ENCODE measurements at places on chromosomes 16 and 17.
A peak's percentile ranks its signal among the peaks of the same experiment; 100 is the strongest.

DNA sequence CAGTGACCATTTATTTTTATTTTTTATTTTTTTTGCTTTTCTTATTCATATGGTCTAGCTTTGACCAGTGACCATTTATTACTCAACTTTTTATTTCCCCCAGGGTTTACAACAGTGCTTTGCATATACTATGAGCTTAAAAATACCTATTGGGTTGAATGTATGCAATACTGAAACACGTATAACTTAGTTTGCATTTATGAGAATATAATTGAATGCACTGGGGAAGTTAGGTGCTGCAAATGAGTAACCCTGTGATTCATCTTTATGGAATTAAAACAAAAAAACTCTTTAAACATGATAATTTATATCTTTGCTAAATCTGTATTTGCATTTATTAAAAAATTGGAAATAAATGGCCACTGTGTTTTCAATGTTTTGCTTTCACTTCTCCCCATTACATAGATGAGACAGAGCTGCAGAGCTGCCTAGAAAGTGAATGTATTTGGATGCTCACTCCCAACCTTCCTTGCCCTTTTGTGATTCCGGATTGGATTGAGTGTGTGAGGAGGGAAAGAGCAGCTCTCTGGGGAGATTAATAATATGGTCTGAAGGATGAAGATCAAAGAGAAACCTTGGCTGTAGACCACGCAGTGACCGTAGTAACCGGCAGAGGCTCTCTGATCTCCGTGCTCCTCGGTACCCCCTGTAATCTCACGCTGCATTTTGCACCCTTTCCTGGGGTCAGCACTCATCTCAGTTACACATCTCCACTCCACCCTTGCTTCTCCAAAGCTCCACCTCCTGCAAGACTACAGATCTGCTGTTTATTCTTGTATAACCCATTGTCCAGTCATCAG lies 14.3 kb downstream of the TMEM100 start:
- no peak for DNase-seq

- DNase-seq: no peak
Observed at GRCh38 chr17:72615627-72615991, 476.9 kb downstream of the SLC39A11 start.

- DNase-seq: no peak
Observed at GRCh38 chr16:50709061-50709684, 15.8 kb downstream of the NOD2 start.

DNA sequence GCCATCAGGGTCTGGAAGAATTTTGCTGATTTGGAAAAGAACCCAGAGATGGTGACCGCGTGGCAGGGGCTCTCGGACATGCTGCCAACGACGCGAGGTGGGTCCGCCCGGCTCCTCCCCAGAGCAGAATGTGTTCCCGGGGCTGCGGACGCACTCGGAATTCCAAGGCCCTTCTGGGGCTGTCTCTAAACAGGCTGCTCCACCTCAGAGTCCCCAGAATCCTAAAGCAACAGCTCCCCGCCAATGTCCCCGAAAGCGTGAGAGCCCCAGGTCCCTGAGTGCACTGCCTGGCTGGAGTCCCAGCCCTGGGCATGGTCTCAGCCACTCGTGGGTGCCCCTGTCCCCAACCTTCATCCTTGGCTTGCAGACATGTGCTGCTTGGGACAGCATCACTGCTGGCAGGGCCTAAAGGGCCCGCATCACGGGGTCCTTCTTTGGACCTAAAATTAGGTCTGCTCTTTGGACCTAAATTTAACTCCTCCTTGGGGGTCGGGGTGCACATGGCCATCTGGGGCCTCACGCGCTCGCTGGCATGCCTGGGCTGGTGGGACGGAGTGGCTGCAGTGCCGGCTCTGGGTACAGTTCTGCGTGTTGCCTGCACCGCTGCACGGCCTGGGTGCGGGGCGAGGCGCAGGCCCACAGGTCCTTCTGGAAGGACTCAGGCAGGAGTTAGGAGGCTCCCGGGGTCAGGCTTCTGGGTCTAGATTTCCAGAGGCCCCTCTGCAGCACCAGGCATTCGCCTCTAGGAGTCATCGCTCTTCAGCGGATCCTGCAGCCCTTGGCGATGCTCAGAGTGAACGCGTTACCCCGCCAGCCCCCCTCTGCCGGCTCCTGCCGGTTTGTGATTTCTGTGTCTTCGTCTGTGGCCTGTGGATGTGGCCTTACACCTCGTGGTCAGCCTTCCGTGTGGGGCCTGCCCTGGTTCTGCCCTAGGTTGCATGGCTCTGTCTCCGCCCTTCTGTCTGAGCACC lies 41.9 kb upstream of the CHMP6 start:
- DNase-seq: peak; percentile 3

- DNase-seq: no peak
Observed at GRCh38 chr16:65657071-65657494, 535.2 kb upstream of the CDH11 start.

GRCh38 chr17:8865385-8865784 lies 2.1 kb downstream of the PIK3R6 start:
- DNase-seq: no peak

DNA sequence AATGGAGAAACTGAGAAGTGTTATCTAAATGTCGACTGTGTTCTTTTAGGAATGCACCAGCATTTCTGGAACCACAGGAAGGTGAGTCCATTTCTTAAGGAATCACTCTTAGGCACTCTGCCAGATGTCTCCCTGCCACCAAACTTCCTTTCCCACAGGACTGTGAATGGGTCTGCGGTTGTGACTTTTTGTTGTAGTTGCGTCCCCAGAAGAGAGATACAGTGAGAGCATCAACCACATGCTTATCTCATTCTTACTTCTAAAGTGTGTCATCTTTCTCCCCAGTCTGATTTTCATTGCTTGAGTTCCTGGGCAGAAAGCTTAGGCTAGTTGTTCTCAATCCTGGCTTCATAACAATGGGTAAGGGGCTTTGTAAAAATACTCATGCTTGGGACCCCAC lies 13.4 kb downstream of the ITPRIPL2 start:
- no peak for DNase-seq

All from left colon (tissue), 2 donors.